Natural killer cell treated with Interleukin-12 subunit alpha and Interleukin-12 subunit beta and Interleukin-15 and Interleukin-18, amount 100 ng/mL, for 72 hours (primary cell): ENCODE measurements at places on chromosomes 2 and 18. TPM values are rescaled to one million over a fixed set of nuclear protein-coding genes. Genes with fewer than 3 reads are reported as not detected.

Gene EFR3B
- total RNA-seq: 3.2 TPM

Gene HNMT
- not detected for total RNA-seq

Gene FAM110C
- total RNA-seq: 0.90 TPM

Gene ANKRD44
- total RNA-seq: 307 TPM

DNA sequence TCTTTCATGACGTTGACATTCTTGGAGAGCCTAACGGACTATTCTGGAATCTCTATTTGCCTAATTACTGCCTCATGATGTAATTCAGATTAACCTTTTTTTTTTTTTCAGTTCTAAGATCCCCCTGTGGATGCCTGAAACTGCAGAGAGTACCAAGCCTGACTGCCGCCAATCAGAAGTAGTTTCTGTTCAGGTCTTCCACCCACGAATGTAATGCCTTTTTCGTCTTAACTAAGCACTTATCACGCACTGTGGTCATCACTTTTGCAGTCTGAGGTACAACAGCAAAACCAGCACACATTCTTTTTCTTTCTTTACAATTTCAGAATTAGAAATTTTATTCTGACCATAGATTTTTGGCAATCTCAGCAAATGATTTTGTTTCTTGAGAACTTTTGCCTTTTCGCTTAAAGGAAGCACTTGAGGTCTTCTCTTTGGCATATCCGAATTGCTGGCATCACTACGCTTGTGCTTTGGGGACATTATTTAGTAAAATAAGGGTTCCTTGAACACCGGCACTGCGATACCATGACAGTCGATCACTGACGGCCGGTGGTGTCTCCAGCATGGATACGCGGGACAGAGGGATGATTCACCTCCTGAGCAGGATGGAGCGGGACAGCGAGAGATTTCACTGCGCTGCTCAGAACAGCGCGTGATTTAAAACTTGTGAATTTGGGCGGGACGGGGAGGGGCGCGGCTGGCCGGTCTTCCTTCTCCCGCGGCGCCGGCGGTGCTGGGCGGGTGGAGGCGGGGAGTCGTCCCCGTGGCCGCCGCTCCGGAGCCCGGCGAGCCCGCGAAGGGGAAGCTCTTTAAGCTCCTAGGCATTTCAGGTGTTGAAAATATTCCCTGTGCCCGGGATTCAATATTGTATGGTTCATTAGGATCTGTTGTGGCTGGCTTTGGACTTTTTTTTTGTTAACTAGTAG is 32.0 kb upstream of the GPR55 start:
- peak; percentile 74 for DNase-seq

- DNase-seq: no peak
Observed at GRCh38 chr2:157777427-157777826, 98.7 kb downstream of the ACVR1 start.

DNA sequence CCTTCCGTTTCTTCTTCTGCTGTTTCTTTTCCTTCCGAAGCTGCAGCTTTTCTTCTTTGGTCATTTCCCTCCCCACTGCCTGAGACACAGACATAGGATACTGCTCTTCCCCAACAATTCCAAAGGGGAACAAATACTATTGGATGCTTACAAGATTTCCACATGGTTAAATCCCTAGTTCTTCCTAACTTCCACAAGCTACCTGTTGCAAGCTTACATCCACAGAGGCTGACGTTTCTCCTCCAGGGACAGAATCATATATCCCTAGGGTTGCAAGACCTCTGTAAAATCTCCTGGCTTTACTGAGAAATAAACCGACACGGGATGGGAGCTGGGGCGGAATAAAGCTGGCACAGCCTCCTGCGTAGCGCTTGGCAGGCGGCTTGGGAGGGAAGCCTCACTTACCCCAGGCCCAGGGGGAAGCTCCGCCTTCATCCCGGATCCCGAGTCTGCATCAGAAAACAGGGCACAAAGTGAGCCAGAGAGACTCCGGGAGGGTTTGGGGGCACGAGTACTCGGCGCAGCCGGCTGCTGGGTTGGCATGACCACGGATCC is 590 bp downstream of the EIF2B4 start:
- no peak for DNase-seq

DNA sequence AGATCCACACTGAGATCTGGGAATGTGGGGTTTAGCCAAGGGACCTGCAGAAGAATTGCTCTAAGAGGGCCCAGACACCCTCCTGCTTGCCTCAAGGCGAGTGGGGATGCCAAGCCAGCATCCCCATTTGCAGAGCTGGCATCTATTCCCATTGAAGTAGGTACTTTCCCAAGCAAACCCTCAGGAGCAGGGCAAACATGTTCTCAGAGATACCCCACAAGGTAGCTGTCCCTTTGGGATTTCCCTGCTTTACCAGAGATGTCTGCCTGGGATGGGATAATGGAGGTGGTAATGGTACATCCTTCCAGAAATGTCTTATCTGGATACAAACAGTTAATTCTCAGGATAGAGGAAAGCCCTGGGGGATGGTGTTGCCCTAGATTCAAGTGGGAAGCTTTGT is 51.2 kb downstream of the GYPC start:
- DNase-seq: no peak

- no peak for DNase-seq
Observed at GRCh38 chr2:201938156-201938775, 95.4 kb upstream of the FZD7 start.

DNA sequence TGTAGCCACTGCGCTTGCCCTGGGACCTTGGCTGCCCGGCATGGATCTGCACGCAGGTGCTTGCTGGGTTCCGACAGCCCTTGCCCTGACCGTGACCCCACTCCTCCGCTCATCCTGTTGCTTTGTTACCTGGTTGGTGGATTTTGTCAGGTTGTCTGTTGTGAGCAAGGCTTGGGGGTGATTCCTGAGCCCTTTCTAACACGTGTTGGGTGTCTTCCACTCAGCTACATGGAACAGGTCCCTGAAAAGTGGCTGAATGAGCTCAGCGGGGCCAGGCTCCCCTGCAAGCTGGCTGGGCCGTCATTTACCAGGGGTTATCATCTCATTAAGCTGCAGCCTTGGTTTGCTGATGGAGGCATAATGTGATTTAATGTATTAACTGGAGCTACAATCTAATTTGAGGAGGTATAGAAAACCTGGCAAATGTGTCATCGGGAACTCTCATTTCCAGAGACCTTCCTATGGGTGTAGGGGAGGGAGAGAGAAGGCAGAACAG is 24.6 kb downstream of the RAMP1 start:
- DNase-seq: no peak
